ENCODE measurements at places on chromosomes 1 and 21.
A peak's percentile ranks its signal among the peaks of the same experiment; 100 is the strongest.

- DNase-seq, result no peak
Measured at GRCh38 chr1:82644186-82644915, 843.6 kb downstream of the ADGRL2 start.

DNA sequence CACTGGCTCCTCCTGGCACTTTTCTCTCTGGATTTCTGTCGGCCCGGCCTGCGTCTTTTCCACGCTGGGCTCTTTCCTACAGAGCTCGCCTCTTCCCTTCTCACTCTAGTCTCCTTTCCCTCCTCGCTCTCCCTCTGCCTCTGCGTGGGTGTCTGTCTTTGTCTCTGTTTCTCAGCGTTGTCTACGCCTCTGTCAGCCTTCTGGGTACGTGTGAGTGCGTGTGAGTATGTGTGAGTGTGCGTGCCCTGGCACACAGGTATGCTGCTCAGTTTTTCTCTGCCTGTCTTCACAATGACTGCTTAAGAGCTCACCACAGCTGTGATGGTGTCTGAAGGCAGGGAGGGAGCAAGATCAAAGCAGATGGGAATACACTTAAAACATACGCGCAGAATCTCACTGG, 77.7 kb downstream of the KIRREL1 start:
- no peak for DNase-seq

DNA sequence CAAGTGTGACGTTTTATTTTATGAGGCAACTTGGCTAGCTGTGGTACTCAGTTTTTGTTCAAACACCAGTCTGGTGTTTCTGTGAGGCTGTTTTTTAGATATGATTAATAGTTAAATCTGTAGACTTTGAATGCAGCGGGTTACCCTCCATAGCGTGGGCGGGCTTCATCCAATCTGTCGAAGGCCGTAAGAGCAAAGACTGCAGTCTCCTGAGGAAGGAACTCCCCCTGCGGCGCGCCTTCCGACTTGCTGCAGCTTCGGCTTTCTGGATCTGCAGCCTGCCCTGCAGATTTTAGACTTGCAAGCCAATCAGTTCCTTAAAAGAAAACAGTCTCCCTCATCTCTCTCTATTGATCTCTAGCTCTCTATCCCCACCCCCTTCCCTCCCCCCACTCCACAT, 4.2 kb upstream of the ZNF496 start:
- DNase-seq, result no peak

- DNase-seq, result no peak
Measured at GRCh38 chr1:219703368-219703639, 90.4 kb upstream of the ZC3H11B start.

DNA sequence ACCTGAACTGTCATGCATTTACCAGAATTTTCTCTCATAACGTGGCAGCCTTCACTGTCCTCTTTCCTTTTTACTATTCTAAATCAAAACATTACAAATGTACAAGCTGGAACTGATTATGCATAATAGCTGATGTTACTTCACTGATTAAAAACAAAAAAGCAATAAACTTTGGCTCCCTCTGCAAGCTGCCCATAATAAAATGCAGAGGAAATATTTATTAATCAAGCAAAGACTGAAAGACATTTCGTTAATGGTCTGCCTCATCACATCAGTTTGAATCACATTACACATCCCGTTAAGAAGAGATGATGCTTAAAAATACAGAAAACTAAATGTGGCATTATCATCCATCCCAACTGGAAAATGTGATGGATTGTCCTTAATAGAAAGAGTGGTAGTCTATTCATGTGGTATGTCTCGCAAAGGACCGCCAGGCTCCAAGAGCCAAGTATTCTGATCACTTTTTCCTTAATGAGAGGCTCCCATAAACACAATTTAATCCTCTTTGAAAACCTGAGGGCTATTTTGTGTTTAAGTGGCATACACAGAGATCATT, 225.3 kb downstream of the RGS7 start:
- DNase-seq, result no peak

DNA sequence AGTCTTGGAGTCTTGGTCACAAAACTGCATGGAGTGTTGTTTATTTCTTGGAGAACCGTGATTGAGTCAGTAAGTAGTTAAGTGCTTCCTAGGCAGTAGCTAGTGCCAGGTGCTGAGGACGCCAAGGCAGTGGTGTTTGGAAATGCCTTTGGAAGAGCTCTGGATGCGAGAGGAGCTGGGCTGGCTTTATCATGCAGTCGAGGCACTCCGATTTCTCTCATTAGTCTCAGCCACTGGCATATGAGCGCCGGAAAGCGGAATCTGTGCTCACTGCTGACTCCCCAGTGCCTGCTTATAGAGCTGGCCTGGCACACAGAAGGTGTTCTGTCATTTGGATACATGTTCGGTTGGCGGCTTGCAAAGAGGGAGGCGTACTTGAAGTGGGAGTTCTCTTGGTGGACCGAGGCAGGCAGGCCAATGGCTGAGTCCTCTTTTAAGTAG, 3.6 kb downstream of the TENT5C start:
- DNase-seq, result no peak

GRCh38 chr21:43866260-43866629, 1.2 kb downstream of the AGPAT3 start:
- DNase-seq, result peak; percentile 26

DNA sequence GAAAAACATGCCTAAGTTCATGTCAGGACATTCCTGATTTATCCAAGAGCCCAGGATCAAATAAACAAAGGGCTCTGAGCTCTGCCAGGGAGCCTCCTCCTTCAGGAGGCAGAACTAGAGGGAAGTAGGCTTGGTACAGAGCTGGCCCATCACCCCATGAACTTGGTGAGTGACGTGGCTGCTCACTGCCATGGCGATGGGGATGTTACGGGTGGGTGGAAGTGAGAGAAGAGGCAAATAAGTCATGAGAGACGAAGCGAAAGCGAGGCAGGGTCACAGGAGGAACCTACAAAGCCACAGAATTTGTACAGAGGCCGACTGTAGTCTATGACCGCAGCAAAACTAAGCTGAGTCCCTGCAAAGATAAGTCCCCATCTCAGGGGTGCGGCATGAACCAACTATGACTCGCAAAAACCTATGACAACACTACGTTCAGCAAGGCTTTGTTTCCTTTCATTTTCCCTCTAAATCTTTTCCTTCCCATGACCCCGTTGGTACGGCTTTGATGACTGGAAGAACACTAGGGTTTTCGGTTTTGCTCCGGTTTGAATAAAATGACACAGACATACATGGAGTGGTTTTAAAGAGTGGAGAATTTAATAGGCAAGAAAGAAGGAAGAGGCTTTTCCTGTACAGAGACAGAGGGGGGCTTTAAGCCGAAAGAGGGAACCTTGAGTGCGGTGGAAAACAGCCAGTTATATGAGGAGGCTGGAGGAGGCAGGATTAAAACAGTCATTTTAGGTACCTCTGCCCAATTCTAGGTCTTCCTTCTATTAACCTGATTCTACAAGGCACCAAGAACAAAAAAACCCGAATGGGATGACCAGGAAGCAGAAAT, 74.1 kb downstream of the CD46 start:
- DNase-seq, result peak; percentile 85

- no peak for DNase-seq
Measured at GRCh38 chr1:54973205-54973921, 7.1 kb upstream of the TMEM61 start.

- DNase-seq, result no peak
Measured at GRCh38 chr1:60694980-60695379, 387.4 kb upstream of the NFIA start.

- no peak for DNase-seq
Measured at GRCh38 chr1:28981210-28981609, 66.8 kb downstream of the EPB41 start.

DNA sequence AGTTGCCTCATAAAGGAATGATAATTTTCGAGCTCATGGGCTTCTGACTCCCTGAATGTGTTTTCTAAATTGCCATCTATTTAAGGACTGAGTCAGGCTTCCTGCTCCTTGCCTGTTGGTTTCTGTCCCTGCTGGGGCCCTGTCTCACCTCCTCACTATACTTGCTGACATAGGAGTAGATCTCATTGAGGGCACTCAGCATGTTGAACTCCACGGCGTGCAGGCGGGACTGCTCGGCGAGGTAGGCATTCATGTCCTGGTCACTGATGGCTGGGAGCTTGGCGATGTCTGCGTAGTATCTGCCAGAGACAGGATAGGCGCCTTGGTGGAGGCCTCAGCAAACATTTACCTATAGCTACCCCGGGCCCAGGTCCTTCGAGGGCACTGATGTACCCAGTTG, 116.9 kb upstream of the CD34 start:
- DNase-seq, result no peak

DNA sequence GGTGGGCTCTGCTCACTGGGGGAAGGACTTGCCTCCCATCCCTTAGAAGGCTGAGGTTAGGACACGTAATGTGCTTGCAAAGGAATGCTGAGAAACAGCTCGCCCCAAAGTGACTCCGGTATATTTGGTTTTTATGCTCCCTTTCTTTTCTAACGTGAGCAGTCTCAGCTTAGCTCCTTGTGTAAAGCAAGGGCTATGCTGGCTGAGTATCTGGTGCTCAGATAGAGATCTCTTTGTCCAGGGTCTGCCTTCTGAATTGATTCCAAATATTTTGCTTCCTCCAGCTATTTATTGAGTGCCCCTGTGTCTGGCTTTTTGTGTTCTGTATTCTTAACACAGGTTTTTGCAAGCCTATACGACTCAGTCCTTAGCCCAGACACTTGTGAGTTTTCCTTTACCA, 94.5 kb upstream of the ARTN start:
- DNase-seq, result no peak

DNA sequence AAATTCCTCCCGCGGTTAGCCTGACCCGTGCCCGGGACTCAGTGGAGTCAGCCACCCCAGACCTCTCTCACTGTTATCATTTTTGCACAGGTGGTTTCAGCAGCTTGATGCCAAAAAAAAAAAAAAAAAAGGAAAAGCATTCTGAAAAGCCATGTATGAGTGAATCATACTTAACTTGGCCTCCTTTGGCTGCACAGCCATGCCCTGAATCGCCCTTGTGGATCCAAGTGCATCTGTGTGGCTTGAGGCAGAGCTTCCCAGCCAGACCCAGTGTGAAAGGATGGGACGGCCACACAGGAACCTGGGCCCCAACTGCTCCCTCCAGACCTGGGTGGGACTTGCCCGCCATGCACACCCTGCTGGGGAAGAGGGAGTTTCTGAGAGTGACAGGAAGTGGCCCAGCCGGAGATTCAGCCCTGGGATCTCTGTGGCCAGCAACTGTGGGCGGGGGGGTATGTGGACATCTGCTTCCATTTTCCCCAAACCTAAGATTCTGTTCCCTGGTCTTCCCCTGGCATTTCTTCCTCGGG, 8.6 kb downstream of the YBEY start:
- DNase-seq, result no peak

DNA sequence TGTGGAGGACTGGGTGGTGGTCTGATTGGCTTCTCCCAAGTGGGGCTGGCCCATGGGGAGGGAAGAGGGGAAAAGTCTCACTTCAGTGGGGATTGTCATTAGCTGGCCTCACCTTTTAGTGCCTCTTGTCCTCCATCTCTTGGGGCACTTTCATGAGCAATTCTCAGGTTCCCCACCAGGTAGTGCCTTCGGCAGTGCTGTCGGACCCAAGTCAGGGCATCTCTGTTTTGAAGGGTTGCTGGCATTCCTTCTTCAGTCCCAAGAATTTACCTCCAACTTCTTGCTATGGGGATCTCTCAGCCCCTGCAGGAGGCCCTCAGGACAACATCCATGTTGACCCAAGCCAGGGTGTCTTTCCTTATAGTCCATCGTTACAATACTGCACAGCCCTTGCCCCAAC, 54.7 kb upstream of the F3 start:
- no peak for DNase-seq

DNA sequence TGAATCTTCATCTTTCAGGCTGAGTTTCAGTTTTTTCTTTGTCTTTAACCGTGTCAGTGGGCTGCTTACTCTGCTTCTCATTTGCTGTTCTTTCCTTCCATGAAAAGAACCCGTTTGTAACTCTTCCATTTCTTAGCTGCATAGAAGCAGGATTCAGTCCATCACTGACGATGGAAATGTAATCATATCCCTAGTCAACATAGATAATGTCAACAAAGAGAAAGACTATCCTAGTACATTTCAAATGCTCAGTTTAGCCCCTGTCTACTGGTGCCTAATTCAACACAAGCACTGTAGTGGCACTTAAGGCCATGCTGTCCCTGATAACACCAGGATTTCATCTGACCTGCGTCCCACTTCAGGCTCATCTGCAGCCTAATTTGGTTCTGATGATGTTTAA, 376 bp downstream of the GBP1 start:
- DNase-seq, result no peak

DNA sequence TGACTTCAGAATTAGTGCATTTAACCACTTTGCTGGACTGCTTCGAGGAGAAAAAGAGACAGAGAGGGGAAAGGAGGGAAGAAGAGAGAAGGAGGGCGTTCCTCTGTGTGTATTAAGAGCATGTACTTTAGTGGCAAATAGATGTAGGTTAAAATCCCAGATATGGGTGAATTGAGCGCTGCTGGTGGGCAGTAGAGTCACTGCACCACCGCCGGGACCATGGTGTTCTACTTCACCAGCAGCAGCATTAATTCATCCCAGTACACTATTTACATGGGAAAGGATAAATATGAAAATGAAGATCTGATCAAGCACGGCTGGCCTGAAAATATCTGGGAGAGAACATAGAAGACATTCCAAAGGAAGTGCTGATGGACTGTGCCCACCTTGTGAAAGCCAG, 20.9 kb upstream of the PPIE start:
- DNase-seq, result no peak

All from naive thymus-derived CD8-positive, alpha-beta T cell (primary cell).